ENCODE measurements at places on chromosomes 5 and 9.

DNA sequence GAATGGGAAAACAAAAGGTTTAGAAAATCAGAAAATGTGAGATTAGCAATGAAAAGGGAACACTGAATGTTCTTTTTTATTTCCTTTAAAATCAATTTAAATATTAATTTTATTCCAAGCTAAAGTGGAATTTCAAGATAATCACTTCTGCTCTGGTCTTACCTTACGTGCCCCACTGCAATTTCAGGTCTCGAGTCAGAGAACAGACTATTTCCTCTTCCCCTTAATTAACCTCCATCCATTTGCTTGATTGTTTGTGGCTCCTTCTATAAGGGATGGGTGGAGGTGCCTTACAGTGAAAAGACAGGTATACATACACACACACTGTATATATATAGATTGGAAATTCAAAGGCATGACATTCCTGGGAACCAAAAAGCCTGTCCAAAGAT is 137.1 kb downstream of the SUSD1 start:
- no peak for DNase-seq

DNA sequence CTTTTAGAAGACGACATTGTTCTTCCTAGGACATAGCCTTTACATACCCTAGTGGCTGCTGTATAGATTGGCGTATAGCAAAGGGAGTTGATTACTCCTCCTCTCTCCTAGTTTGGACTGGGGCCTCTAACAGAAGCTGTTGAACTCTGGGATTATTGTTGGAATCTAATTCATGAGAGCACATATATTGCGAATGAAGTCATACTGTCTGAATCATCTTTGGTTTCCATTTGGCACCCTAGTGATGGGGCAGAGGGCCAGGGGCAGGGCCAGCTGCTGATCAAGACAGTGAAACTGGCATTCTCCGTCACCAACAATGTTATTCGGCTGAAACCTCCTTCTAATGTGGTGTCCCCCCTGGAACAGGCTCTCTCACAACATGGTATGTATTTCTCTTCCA is 40.3 kb downstream of the NUP188 start:
- no peak for DNase-seq

DNA sequence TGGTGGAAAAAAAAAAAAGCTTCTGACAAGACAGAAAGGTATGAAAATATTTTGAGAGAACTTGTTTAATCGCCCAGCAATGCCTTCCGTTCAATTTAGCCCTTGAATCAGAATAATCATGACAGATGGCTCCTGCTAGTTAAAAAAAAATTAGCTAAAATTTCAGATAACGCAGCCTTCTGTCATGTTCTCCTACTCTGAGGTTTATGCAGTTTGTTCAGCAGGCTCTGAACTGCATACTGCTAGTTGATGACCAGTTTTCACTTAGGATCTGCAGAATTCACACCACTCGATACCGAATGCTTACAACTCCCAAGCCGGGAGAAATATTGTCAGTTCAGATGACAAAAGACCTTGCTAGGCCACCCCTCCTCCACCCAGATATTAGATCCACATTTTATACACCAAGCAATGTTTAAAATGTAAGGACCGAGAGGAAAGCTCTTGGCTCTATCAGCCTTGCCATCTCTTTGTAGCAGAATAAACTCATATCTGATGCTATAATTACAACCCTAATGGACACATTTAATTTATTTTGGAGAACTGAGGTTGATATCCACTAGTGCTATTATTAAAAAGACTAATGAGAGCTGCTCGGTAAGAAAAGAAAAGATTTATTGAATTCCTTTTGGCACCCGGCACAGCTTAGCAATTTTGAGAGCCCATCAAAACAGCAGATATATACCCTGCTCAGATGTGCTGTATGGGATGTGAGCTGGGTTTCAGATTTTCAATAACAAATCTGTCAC is 322.8 kb downstream of the GLIS3 start:
- no peak for DNase-seq

DNA sequence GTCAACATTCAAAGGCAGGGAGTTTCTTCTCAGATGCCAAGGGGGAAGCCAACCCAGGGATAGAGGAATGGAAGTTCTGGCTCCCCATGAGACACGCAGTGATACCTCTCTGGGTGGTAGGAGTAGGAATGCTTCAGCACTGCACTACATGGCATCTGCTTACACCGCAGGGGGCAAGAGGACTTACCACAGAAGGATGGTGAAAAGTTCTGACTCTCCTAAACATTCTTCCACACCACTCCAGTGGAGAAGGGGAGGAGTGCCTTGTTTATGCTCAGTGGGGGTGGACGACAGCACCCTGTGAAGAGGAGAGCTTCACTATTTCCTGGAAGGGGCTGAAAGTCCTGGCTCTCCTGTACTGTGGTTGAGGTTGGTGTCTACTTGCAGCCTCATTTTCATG is 1011.3 kb upstream of the WWC1 start:
- no peak for DNase-seq

- DNase-seq: no peak
Observed at GRCh38 chr5:40217553-40217952, 462.2 kb upstream of the PTGER4 start.

DNA sequence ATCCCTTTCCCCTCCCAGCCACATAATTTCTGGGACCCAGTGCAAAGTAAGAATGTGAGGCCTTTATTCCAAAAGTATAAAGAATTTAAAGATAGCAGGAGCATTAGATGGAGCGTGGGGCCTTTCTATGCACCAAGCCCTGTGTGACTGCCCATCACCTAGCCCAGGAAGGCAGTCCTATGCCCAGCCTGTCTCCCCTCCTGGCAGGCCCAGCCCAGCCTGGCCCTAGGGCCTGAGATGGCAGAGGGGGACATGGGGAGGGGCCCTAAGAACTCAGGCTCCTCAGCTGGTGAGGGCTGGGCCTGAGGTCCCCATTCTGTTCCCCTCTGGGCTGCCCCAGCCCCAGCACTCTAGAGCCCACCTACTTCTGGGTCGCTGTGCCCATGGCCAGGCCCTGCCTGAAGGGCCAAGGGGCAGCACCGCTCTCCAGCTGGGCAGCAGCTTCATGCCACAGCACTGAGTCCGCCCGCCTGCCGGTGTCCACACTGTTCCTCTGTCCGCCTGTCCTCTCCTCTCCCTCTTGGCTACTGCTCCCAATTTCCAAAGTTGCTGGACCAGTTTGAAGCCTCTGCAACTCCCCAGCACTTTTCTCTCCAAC is 995 bp upstream of the SLC23A1 start:
- no peak for DNase-seq

GRCh38 chr9:69030851-69031645 is 4.5 kb upstream of the FXN start:
- no peak for DNase-seq

- no peak for DNase-seq
Observed at GRCh38 chr5:145243016-145243415, 592.1 kb downstream of the PRELID2 start.

DNA sequence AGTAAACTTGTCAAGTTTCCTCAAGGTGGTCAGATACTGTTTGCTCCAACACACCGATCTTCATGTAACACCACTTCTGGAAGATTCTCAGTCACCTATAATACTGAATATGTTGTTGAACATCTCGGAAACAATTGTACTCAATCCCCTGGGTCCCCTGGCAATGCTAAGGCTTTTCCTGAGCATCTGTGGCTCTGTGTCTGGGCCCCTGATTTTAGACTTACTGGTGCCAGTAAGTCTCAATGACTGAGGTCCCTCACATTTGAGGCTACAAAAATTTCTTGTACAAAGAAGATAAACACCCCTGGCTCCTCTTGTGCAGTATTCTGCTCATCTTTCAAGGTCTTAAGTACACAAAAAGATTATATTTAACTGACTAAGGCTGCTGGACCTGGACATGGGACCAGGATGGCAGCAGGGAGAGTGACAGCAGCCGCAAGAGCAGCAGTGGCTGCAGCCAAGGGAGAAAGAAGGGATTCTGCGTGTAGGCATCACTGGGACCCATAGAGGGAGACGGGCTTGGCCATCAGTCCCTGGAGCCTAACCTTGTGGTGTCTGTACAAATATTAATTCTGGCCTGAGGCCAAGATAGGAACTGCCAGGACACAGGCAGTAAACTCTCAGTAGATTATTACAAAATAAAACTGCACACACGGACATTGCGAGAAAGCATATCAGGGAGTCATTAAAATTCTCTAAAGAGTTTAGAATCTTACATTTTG is 49.0 kb upstream of the TNPO1 start:
- no peak for DNase-seq

DNA sequence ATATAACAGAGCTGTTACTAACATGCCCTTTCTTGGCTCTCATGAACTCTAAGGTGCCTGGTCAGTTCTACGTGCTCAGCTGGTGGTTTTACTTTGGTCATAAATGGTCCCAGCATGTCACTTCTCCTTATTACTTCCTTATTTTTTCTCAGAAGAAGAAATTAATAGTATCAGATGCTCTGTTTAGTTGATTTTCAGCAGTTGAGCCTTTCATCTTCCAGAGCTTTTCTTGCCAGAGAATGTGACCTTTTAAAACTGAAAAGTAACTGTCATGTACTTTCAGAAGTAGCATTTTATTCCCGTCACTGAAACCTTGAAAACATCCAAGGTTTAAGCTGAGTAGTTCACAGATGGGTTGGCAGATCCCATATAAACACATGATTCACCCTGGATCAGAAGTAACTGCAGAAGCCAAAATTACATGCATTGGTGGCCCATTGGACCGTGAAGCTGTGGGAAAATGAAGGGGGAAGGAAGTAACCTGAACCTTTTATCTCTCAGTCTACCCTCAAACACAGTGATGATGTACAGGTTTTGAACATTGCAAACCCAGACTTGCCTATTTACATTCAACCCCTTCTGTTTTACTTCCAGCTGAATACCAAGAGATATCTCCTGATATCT is 50.5 kb downstream of the HACD4 start:
- no peak for DNase-seq

DNA sequence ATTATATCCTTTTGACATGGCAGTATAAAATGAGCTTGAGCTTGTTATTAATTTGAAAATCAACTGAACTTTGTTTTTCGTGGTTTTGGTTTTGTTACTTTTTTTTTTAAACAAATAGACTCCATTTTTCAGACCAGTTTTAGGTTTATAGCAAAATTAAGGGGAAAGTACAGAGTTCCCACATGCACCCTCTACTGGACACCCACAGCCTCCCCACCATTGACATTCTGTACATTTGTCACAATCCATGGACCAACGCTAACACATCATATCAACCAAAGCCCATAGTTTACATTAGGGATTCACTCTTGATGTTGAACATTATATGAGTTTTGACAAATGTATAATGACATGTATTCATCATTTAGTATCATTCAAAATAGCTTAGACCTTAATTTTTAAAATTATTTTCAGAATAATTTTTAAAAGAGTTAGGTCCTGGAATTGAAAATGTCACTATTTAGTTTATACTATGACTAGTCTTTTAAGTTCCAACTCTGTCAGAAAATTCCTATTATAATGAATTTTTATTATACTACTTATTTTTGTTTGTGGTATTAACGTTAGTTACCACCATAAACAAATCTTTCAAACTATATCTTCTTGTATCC is 35.3 kb upstream of the JMY start:
- no peak for DNase-seq

DNA sequence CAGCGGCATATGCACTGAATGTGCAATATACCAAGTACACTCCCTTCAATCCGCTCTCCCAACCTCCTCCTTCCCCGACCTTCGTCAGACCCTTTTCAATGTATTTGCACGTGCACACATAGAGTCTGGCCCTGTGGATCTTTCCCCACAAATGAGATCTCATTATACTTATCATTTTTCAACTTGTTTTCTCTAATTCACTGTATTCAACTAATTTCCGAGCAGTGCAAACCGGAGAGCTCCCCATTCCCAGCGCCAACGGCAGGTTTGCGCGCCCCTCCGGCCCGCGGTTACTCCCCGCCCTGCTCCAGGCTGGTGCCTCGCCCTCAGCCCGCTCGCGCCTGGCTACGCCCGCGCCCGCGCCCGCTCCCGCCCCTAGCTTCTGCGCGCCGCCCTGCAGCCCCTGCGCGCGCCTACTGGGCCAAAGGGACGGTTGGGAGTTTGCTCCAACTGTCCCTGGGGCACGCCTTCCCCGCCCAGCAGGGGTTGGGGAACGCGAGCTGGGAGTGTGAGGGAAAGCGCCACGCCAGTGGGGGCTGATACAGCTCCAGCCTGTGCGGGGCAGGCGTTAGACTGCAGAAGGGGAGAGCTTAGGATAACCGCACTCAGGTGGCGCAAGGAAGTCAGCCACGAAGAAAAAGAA is 3.3 kb upstream of the CDC20B start:
- DNase-seq: peak; percentile 8

DNA sequence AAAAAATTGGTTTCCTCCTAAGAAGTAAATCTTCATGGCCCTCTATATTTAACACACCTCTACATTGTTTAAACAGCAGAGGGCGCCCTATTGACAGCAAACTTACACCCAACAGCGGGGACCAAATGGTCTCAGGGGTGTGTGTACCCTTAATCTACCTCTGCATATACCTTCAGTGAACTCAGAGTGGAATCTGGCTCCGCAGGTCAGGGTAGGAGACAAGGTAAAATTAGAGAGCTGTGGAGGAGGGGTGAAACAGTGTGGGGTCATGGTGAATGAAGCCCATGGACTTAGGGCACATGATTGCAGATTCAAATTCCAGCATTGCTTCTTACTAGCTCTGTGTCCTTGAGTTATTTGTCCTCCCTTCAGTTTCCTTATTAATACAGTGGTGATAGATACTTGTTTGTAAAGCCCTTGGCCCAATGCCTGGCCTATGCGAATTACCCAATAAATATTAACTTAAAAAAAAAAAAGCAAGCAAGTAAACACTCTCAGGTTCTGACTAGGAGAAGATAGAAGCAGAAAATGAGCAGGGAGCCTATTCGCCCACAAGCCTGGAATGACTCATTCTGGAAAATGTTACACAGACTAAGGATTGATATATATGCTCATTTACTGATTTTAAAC is 122.9 kb downstream of the CAVIN4 start:
- no peak for DNase-seq

DNA sequence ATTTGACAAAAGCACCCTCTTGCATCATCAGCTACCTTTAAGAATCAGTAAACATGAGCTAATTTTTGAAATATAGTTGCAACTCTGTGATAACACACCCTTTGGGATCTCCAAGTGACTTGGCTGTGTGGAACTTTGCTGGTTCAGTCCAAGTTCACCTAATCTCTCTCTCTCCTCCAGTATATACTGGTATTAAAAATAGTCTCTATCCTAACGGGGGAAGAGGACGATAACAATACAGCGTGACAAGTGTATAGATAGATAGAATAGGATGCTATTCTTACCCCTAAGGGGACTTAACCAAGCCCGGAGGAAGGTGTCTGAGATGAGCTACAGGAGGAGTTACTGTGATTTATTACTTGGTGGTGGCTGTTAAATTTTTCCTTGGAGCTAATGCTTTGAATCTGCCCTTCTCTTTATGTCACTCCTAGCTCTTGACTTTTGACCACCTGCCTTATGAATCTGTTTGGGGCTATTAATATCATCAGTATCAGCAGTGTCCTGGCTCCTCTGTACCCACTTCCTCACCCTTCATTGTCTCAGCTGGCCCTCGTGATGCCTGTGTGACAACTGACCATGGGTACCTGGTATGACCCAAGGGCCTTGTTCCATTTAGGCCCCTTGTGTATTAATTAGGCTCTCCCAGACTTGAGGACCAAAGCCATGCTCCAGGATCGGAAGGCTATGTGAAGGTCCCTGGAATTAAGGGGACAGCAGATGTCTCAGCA is 223.9 kb downstream of the SREK1 start:
- DNase-seq: no peak

GRCh38 chr5:89055695-89056085 is 172.7 kb upstream of the MEF2C start:
- DNase-seq: no peak
